ENCODE measurements at places on chromosomes 2 and 18. TPM values are rescaled to one million over a fixed set of nuclear protein-coding genes. Genes with fewer than 3 reads are reported as not detected.

GRCh38 chr18:3051718-3052410 lies 38.9 kb upstream of the LPIN2 start:
- no peak for DNase-seq

GRCh38 chr2:229130522-229130921 lies 140.6 kb downstream of the PID1 start:
- no peak for DNase-seq

DNA sequence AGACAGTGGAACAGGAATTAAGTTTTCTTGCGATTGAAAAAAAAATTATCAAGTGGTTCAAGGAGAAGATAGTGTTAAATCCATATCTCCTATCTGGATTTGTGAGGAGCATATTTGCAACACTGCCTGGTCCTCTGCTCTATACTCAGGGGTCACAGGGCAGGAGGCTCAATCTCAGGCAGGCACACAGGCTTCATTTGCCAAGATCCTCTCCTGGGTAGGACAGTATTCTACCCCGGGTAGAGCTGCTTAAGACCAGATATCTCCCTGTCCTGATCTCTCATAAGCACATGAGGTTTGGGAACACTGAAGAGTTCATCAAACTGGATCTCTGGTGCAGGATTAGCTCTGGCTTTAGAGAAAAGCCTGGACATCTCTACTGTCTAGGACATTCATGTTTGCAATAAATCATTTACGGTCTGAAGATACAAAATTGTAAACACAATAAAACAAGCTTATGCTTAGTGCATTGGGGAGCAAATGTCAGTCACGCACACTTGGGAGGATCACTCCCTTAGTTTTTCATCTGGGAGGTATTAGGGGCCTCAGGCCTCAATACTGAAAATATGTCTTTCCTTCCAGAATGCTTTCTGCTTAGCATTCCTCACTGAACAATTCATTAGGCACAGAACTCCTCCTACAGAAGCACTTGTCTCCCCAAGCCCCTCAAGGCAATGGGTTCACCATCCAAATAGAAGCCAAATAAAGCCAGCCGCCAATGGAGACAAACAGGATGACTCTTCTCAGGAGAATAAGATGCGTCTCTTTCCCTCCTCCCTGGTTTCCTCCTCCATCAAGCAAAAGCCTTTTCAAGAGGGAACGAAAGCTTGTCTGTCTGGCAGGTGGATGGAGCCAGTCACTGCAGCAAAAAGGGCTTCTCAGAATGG lies 34.1 kb upstream of the LCLAT1 start:
- DNase-seq, result no peak

GRCh38 chr2:126241411-126241810 lies 414.5 kb upstream of the GYPC start:
- no peak for DNase-seq

Gene IWS1
- 23.9 TPM for total RNA-seq

Gene NEB
- 5.0 TPM for total RNA-seq

Gene ANTXR1
- not detected for total RNA-seq

Data from natural killer cell (primary cell).